ENCODE measurements at places on chromosomes 3 and 15.
A peak's percentile ranks its signal among the peaks of the same experiment; 100 is the strongest.

GRCh38 chr15:90099868-90100831 lies 2.1 kb downstream of the IDH2 start:
- peak; percentile 51 for DNase-seq

GRCh38 chr15:60973637-60974415 lies 255.3 kb downstream of the RORA start:
- DNase-seq, result no peak

DNA sequence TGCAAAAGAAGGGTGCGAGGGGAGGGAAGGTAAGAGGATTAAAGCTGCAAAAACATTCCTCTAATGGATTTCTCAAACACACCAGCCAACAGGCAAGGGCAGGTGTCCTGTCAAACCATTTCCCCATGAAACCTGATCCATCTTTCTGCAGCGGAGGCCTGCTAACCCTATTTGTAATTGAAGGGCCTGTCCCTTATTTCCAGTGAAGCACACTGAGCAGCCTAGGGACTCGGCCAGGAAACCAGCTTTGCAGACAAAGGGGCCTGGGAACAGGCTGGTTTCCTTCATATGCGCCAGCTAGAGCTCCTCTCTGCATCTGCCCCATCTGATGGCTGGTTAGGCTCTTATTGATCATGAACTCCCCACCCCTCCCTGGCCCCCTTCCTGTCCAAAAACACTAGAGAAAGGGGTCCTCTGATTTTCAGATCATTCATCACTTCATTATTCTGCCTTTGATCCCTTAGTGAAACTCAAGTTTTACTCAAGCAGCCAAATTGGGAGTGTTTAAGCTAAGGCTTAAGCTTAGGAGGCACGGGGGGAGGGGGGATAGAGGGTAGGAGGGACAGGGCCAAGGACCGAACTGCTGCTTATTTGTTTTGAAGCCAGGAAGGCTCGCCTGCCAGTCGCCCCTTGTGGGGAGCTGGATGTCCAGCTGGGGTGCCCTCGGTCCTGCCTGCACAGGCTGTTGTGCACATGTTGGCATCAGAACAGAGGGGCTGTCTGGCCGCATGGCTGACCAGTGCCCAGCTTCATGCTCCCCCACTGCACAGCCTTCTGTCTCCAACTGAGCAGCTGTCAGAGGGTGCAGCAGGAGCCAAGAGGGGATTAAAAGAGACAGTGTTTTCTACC lies 53.1 kb downstream of the BOC start:
- DNase-seq, result no peak

DNA sequence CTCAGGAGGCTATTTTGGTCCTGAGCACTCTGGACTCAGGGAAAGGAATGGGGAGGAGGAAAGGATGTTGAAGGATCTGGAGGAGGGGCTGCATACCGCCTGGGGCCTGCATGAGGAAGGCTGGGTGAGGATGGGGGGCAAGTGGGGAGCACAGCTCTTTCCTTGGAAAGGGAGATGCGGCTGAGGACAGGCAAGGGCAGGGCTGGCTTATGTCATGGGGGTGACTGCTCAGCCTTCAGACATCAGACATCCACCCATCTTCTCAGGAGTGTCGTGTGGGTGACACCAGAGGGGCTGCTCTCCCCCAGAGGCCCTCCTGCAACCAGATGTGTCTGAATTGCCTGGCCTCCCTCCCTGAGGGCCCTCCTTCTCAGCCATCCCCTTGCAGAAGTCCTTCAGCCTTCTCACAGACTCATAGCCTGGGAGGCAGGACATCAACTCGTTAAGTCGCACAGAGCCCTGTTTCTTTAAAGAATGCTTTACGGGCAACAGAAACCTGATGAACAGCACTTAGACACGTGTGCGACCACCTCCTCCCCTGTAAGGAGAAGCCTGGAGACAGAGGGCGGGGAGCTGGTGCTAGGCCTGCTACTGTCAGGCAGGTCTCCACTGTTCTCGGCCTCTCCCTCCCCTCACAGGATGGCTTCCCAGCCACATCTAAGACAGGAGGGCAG lies 252.3 kb downstream of the OCA2 start:
- no peak for DNase-seq

GRCh38 chr15:24075420-24076089 lies 388.4 kb upstream of the NDN start:
- DNase-seq, result no peak

- no peak for DNase-seq
These were observed at the start of gene CACNA2D3 for GRCh38 chr3:54122324-54123002. Gene CACNA2D3, plus strand, starts transcription at chr3:54122552.

- no peak for DNase-seq
These were observed 93.0 kb upstream of the TSPAN3 start for GRCh38 chr15:77163781-77164384.

Data from activated naive CD4-positive, alpha-beta T cell treated with anti-CD3 and anti-CD28 coated beads for 36 hours (primary cell).